ENCODE measurements at places on chromosomes 3 and 15.

- no peak for DNase-seq
Observed at GRCh38 chr3:160129459-160130061, 95.7 kb upstream of the C3orf80 start.

DNA sequence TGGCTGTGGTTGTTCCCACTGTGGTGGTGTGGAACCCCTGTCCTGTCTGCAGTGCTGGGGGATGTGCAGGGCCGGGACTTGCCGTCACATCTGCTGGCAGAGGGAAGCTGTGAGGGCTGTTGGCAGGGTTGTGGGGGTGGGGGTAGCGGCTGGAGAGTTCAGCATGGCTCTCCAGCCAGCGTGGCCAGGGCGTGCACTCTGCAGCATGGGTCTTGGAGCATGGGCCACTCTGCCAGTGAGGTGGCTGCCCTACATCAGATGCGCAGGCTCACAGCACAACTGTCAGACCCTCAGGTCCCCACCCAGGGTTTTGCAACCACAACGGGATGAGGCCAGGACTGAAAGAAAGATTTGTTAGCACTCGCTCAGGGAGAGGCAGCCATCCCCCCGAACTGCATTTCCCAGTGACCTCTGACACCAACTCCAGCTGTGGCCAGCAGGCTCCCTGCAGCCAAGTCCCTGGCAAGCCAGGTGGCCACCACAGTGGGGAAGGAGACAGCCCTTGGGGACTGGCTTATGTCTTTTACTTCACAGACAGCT, 237.7 kb upstream of the LYSMD4 start:
- DNase-seq = no peak

DNA sequence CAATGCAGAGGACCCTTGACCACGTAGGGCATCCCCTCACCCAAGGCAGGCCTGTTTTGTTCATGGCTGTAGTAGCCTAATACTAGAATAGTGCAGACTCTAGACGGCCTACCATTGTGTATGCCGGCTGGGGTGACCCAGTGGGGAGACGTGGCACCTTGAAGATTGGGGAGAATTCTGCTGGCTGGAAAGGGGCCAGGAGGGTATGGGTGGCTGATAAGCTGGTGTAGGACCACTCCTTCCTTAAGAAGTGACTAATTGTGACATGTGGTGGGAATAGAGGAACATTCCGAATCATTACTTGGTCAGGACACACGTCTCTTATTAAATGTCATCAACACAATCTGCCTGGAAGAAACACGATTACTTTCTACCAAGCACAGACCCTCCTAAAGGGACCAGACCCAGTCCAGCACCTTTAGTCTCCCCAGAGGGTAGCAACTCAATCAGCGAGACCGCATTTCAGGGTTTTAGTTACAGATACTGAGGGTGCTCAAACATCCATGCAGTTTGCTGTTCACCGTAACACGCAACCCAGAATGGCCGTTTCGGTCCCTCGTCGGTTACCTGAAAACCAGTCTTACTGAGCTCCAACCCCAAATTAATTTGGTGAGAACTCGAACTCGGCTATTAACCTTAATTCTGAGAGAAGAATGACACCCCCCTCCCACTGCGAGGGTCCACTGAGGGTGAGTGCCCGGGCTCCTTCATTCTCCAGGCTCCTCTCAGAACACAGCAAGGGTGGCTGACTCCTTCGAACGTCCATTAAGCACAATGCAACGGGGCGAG, 1.6 kb upstream of the KLF13 start:
- DNase-seq = no peak

DNA sequence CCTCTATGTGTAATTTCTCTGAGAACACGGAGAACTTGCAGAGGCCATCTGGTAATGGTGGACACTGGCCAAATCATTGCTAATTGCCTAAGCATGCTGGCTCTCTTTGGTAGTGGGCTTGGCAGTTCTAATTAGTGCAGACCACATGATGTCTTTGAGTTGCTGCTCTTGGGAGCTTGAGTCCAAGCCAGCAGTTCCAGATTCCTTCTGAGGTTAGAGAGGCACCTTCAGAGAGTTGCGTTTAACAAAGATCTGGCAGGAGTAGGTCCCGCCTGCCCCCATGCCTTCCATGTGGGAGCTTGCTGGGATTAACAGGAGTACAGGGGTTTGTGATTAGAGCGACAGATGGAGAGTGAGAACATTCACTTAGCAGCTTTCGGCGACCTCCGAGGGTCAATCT, 449.0 kb upstream of the LMCD1 start:
- DNase-seq = no peak

- DNase-seq = no peak
Observed at GRCh38 chr15:48833526-48834239, 22.8 kb upstream of the CEP152 start.

- DNase-seq = no peak
Observed at GRCh38 chr15:32659340-32660155, 18.0 kb downstream of the SCG5 start.

DNA sequence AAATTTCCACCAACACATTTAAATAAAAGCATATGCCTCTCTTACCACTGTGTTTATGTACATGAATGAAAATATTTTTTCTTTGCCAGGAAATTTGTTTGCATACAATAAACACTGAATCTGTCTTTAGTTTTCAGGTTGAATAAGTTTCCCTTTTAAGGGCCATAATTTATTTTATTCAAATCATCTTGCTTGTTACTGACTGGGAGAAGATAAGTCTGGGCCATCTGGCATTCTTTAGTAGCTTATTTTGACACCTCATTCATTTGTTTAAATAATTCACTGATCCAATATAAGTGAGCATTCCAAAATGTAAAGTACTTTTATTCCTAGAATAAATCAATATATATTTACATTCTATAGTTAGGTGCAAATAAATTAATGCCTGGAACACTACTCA, 1001.3 kb downstream of the PLOD2 start:
- DNase-seq = no peak

GRCh38 chr15:92409006-92409405, 15.3 kb downstream of the ST8SIA2 start:
- DNase-seq = no peak

GRCh38 chr15:39426552-39427532, 154.0 kb upstream of the THBS1 start:
- peak; percentile 75 for DNase-seq

GRCh38 chr3:105905328-105905727, 36.5 kb upstream of the CBLB start:
- DNase-seq = no peak

DNA sequence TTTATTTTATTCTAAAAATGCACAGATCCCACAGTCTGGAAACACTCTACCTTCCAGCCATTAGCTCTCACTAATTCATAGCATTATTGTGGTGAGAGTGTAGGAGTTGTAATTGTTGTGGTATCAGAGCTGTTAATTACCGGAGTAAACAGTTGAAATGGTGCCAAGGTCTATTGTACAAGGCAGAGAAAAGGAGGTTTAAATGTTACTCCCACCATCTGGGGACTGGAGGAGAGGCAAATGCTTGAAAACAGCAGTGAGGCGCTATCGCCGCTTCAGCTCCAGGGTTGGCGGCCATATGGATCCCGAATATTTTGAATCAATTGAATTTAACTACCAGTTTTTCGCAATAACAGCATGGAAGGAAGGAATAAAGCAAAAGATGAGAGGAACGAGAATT, 113.1 kb upstream of the C15orf61 start:
- no peak for DNase-seq

- no peak for DNase-seq
Observed at GRCh38 chr3:173402656-173403055, 5.1 kb downstream of the NLGN1 start.

GRCh38 chr3:43185274-43185982, 79.5 kb upstream of the POMGNT2 start:
- no peak for DNase-seq

- no peak for DNase-seq
Observed at GRCh38 chr3:65861718-65862117, 177.0 kb downstream of the MAGI1 start.

GRCh38 chr15:40345867-40346578, 4.8 kb upstream of the PHGR1 start:
- no peak for DNase-seq

DNA sequence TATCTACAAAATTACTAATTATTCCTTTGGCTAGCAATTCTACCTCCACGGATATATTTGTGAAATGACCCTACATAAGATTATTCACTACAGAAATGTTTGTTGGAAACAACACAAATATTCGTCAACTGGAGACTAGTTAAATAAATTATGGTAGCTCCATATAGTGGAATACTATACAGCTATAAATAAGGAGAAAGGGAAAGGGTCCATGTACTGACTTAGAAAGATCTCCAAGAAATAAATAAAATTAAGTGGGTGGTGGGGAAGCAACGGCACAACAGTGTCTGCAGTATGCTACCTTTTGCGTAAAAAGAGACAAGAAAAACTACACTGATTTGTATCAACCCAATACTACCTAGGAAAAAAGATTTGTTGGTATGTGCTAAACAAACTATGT, 96.7 kb upstream of the BHLHE40 start:
- DNase-seq = no peak

- DNase-seq = no peak
Observed at GRCh38 chr3:29759411-29760225, 478.7 kb downstream of the RBMS3 start.

DNA sequence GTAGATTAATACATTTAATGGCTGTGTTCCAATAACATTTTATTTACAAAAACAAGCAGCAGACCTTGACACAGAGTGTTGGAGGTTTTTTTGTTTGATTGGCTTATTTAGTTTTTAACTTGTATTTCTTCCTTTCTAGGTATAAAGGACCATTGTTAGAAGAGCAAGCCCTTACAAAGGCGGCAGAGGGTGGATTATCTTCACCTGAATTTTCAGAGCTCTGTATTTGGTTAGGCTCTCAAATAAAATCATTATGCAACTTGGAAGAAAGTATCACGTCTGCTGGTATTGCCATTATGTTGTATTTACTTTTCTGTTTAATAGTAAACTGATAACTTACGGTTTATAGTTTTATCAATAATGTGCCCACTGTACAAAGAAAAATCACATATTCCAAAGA, 10.0 kb downstream of the FAM98B start:
- DNase-seq = no peak
